ENCODE measurements at places on chromosomes 3 and 15.

DNA sequence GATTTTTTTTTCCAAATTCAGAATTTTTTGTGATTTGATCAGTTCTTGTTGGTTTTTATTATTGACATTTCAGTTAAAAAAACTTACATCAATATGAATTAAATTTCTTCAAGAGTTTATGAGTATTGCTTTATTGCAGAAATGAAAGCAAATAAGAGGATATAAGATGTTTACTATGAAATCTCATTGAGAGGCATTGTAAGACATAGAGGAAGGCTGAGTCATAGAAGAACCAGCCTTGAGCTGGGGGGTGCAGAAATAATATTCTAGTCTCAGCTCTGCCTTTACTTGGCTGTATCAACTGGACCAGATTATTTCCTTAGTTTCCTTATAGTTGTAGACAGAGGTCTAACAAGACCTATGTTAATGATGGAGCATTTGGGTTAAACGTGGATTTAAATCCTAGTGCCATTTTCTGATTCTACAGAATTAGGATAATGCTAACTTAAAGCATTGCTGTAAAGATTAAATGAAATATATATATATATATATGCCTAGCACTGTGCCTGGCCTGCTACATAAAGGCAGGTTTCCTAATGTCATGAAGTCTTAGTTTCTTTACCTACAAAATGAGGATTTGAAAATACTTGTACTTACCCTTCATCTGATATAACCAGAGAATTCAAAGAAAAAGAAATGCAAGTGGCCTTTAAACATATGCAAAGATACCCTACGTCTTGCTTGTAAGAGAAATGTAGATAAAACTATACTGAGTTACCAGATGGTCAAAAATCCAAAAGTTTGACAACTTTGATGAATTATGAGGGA, 7.3 kb downstream of the FAM98B start:
- no peak for DNase-seq

DNA sequence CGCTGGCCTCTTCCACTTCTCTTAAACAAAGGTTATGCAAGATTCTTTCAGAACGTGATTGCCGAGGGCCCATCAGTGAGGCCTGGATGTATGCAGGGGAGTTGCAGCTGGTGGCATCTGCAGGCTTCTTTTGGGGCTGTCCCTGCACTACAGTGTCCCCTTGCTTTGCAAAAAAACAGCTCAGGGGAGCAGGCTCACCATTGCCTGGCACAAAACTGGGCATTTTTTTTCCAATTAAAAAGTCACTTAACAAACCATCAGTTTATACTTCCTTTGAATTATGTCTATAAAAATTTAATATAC, 148.6 kb downstream of the ATP10A start:
- DNase-seq: no peak

GRCh38 chr3:149142682-149143081, 13.2 kb downstream of the HPS3 start:
- no peak for DNase-seq

GRCh38 chr3:124631727-124632126, 98.5 kb upstream of the UMPS start:
- no peak for DNase-seq

- no peak for DNase-seq
These were observed 21.2 kb downstream of the CADM2 start for GRCh38 chr3:84980011-84980410.

DNA sequence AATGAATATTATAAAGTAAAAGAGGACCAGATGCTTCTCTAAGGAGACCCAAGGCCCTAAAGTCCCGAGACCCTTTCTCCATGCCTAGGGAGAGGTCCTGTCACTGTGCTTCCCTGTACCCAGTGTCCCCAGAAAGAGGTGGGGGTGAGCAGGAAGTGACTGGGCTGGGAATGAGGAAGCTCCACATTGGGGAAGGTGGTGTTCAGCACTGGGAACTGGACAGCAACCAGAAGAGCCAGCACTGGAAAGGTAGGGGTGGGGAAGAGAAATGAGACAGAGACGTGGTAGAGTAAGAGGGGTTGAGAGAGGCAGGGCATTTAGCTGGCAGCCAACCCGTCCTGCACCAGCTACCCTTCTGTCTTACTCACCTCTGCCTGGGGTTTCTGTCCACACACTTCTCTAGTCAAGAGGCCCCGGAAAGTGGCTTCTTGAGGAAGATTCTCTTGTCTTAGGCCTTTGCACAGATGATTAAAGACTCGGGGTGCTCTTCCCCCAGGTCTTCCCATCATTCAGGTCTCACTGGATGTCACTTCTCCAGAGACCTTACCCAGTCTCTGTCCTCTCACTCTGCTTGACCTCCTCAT, 12.2 kb downstream of the RRP9 start:
- DNase-seq: no peak

DNA sequence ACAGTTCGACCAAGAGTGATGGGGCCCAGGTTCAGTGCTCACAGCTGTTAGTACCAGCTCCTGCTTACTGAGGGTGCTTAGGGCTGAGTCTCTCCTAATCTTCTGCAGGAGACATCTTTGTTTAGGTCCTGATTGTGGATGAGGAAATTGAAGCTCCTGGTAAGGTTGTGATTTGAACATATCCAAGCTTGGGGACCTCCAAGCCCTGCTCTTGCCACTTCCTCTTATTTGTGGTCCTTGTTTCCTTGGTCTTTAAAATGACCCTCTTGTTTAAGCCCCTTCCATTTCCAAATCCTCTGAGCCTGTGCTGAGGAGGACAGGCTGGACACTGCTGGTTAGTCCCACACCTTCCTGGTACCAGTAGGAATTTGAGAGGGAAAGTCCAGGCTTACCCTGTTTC, 87.0 kb downstream of the EEFSEC start:
- DNase-seq: no peak

- no peak for DNase-seq
These were observed 61.1 kb downstream of the SLC6A6 start for GRCh38 chr3:14463330-14464140.

DNA sequence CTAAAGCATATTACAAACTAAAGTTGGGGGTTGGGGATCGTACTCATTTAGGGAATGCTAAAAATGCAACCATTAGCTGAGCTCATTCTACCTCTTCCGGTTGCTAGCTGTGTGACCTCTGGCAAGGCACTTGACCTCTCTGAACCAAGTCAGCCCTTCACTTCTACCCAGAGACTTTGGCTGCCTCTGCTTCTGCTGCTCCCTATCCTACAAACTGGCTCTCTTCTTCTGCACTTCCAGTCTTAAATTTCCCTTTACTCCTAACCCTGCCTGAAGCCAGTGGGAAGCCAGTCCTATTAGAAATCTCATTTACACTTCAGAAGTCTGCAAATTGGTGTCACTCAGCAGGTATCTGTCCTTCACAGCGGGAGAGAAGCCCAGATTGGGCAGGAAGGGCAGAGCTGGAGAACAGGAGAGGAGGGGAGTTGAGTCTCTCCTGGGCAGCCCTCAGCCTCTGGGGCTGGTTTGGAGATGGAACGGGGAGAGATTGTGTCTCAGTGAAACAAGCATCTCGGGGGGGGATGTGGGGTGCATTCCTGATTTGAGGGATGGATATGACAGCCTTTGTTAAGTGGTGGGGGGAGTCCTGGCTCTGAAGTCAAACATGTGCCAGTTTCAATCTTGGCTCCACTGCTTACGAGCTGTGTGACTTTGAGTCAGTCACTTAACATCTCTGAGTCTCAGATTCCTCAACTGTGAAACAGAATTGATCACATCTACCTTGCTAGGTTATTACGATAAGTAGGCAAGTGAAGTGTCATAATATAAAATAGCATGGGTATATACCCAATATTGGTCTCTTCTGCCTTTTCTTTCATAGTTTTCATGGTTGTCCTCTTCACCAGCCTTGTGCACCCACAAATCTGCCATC, 7.8 kb upstream of the AEN start:
- no peak for DNase-seq

DNA sequence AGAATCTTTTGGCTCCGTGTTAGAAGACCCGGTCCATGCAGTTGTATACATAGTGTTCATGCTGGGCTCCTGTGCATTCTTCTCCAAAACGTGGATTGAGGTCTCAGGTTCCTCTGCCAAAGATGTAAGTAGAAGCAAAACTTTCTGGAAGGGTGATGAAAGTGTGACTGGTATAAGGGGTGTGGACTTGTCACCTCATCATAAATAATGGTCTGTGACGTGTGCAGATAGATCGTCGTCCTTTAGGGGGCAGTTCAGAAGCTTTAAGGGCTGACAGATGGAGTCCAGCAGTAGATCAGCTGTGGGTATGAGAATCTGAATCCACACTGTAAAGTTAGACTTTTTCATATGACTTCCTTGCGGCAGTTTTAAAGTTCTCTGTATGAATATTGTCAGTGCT, 15.3 kb downstream of the SEC61A1 start:
- DNase-seq: peak; percentile 11

DNA sequence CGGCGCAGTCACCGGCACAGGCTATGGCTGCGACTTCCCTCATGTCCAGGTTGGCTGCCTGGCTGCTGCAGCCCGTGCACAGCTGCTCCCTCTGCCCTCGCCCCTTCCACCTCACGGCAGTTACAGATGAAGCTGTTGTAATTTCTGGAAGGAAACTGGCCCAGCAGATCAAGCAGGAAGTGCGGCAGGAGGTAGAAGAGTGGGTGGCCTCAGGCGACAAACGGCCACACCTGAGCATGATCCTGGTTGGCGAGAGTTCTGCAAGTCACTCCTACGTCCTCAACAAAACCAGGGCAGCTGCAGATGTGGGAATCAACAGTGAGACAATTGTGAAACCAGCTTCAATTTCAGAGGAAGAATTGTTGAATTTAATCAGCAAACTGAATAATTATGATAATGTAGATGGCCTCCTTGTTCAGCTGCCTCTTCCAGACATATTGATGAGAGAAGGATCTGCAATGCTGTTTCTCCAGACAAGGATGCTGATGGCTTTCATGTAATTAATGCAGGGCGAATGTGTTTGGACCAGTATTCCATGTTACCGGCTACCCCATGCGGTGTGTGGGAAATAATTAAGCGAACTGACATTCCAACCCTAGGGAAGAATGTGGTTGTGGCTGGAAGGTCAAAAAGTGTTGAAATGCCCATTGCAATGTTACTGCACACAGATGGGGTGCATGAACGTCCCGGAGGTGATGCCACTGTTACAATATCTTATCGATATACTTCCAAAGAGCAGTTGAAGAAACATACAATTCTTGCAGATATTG, 13.2 kb upstream of the GNB4 start:
- peak; percentile 34 for DNase-seq

DNA sequence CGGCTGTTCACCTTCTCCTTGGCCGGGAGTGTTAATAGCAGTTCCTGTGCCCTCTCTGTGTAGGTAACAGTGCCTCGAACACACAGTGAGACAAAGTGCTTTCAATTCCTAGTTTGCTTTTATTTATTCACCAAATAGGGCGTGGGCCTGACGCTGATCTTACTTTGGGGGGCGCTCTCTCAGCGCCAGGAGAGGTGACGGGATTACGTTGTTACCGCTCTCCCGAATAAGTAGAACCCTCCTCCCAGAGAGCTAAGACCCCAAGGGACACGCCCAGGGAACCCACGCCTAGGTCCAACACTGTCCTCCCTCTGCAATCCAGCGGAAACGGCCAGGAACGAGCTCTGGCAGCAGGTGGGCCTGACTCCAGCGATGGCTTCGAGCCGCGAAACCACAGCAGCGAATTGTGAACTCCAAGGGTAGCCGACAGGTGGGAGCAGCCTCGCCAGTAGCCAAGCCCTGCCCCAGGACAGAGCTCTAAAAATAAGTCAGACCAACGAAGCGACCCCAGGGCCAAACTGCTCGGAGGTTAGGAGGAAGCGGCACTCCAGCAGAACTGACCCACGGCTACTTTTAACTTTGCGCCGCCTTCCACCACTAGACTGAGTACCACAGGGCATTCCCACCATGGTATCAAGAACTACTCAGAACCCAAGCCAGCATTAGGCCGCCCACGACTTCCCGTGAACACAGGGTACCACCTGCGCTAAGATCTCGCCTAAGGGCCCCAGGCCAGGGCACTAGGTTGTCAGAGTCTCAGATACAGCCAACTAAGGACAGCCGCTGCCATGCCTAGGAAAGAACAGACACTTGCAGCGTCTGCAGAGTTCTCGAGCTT, 1.6 kb upstream of the SIN3A start:
- DNase-seq: peak; percentile 58

DNA sequence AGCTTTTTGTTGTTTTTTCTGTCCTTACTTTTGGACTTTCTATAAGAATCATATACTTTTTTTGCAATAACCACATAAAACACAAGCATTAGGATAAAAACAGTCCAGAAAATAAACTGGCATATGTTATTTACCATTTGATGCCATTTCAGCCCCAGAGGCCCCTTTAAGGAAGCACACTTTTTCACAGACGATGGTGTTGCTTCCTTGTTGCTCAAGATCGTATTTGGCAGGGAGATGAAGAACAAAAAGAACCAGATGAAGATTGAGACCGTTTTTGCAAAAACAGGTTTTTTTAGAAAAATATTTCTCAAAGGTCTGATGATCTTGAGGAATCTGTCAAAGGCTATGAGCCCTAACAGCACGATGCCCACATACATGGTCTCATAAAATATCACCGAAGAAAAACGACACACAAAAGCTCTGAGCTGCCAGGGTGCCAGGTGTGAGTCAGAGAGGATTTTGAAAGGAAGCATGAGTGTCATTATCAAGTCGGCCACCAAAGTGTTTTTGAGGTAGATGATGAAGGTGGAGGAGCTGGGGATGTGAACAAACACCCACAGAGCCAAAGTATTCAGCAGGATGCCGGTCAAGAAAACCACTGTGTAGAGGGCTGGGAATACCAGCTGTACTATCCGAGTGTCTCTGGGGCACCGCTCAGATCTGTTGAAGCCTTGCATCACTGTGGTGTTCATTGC, 902 bp downstream of the P2RY13 start:
- DNase-seq: no peak

DNA sequence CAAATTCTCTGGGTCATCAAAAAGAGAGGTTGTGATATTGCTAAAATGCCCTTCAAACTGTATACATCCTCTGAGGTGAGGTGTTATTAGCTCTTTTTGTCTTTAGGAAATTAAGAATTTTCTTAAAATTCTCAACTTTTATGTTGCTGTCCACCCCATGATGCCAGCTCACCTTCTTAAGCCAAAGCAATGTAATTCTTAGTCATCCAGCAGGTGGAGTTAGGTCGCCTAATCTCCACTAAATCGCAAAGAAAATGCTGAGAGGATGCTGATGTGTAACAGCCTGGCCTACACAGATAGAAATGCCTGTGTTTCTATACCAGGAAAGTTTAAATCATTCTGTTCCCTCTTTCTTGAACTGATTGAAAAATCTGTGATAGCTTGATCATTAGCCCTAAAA, 770.2 kb upstream of the ALCAM start:
- peak; percentile 28 for DNase-seq

- DNase-seq: no peak
These were observed 119.5 kb downstream of the MYLK start for GRCh38 chr3:123764647-123765046.

DNA sequence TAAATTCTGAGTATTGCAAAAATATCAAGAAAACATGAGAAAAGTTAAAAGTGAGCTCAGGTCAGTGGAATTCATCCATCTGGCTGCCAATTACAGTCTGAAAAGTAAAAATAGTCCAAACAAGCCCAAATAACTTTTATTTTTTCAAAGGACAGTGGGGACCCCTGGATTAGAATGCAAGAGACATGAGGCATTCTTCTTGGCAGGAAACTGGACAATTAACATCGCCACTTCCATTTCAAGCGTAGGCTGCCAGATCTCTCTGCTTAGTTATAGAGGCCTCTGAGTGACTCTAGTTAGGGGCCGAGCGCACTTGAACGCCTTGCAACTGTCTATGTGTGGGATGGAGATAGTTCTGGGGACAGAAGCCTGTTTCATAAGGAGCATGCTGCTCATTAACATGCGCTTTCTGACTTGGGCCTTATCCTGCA, 189.1 kb downstream of the GHSR start:
- DNase-seq: no peak
